ENCODE measurements at places on chromosomes 2 and 18.

DNA sequence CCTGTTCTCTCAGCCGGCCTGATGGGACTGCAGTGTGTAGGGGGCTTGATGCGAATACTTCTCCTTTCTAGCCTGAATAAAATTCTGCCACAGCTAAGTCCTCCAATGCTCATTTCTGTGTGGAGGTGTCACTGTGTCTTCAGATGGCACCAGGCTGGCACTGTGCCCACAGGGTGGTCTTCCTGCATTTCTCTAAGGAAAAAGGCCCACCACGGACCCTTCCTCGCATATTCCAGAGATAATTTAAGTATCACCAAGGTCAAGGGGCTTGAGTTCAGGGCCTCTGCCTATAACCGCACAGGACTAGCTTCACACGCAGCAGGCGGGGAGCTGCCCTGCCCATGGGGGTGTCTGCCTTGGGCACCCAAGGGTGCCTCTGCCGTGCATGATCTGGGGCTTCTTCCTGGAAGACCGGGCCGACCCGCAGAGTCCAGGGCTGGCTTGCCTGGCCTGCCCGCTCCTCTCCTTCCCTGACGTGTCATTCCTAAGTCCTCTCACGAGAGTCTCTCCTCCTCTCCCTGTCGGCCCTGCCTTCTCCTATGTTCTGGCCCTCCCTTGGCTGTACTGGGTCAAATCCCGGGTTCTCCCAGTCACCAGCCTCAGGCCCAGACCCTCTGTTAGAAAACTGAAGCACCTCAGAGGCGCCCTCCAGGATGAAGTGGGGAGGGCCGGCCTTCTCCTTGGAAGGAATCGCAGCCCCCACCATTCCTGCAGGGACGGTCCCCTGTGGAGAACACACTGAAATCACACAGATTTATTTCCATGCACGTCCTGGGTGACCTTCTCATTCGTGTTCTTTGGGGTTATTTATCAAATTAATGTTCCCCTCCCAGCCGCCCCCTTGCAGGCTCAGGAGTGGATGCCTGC is 48.9 kb upstream of the PXDN start:
- DNase-seq = peak; percentile 28

DNA sequence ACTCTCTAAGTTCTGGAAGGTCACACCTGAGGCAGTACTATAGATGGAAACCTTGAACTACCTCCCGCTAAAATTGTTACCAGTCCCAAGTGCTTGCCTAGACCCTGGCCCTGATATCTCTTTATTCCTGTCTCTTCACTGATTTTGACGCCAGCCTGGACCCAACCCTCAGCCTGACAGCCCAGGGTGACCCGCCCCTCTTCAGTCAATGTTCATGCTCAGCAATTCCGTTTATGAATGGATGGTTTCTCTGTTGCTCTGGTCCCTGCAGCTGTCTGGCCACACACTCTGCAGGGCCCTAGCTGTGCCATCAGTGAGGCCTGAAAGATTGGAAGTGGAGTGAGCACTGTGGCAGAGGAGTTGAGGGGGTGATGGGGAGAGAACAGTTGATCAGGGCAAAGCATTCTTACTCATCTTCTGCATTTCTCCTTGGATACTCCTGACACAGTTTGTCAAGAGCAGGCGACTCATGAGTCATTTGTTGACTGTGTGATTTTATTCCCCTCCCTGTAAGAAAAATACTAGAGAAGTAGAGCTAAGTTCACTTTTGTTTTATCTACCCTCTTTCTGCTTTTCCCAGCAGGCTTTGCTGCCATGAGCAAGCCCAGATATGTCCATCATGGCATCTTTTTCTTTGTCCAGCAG is 46.0 kb downstream of the NPAS2 start:
- DNase-seq = no peak

GRCh38 chr2:48749291-48750127 is 6.0 kb downstream of the LHCGR start:
- DNase-seq = no peak

DNA sequence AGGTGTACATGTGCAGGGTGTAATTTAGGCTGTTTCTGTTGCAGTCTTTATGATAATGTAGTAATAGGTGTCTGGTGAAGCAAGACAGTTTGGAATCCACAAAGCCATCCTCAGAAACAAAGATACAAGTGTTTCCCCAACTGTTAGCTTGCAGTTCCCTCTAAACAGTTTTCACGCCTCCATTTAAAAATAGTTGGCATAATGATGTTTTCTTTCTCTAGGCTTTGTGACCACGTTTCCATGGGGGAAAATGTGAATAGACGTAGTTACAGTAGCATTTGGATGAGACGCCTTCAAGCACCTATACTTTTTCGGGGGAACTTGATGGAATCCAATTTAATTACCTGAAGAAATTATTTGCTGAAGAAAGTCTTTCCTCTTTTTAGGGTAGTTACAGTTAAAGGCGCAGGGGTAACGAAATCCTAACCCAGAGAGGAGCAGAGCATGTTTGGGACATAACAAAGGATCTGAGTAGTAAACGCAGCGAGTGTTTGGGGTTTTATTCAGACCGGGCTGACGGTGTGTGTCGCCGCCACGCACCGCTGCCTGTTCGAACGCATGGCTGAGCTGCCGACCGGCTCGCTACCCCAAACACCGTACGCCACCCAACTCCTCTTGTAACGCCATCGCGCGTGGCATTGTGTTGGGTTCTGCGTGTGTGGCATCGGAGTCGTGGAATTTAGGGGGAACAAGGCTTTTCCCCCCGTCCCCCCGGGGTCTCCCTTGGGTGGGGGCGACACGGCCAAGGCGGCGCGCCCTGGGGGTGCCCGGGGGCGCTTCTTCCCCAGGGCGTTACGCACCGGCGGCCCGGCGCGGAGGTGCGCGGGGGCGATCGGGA is 681 bp upstream of the NRP2 start:
- no peak for DNase-seq

DNA sequence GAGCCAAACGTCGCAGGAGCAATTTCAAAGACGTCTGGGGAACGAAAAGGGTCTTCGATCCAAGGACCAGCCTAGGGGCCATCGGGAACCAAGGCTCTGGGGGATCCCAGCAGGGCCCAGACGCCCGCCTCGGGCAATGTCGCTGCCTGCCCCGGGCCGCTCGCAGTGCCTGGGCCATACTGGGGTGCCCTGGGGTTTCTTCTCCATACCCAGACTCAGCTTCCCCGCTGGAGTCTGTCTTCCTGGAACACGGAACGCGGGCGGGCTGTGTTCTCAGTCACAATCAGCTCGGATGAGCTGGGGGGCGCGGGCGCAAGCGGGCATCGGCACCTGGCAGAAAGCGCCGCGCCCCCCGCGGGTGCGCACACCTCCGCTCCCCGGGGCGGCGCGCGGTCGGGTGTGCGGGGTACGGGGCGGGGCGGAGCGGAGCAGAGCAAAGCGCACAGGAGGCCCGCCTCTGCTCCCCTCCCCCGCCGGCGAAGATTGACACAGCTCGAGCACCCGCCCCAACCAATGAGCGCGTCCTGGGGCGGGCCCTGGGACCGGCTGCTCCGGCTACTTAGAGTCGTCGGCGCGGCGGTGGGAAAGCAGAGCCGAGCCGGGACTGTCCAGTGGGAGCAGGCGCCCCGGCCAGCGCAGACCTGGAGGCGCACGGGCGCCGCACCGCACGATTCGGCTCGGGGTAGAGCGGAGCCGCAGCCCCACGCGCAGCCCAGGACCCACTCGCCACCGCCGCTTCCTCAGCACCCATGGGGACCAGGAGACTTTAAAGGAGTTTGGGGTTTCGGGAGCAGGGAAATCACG is at the start of gene LRATD1:
Gene LRATD1, plus strand, starts transcription at position 585 of the 804 bp plus-strand sequence. CDS start 1,263 bp downstream, outside the sequence.
- DNase-seq = no peak

GRCh38 chr2:133711806-133712205 is 143.5 kb upstream of the NCKAP5 start:
- no peak for DNase-seq

- DNase-seq = no peak
Measured at GRCh38 chr2:146818122-146818521, 1026.7 kb upstream of the ACVR2A start.

DNA sequence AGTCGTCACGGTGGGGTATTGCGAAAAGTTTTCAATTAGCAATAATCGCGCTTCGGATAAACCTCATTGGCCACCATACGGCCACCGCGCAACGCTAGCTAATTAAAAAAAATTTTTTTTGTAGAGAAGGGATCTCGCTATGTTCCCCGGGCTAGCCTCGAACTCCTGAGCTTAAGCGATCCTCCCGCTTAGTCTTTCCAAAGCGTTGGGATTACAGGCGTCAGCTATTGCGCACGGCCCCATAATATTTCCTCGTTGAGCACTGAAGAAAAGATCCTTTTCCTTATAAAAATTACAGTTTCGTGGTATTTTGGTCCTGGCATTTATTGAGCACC is 759 bp upstream of the ACTR1B start:
- no peak for DNase-seq

GRCh38 chr2:172196768-172197431 is 94.2 kb upstream of the DLX2 start:
- no peak for DNase-seq

DNA sequence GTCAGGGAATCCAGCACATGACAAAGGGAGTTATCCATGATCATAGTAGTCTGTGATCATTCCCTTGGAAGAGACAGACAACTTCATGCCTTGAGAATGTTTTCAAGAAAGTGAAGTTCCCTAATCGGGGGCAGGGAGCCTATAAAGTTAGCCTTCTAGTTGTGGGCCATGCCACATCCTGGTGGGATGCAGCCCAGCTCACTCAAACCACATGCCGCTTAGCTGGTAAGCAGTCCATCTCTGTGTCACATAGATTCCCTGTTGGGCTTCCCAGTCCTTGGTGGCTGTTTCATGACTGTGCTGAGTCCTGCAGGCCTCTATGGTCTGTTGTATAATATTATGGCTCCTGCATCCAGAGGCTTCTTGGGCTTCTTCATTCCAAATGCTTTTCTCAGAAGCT is 11.4 kb upstream of the ARHGAP25 start:
- DNase-seq = no peak

DNA sequence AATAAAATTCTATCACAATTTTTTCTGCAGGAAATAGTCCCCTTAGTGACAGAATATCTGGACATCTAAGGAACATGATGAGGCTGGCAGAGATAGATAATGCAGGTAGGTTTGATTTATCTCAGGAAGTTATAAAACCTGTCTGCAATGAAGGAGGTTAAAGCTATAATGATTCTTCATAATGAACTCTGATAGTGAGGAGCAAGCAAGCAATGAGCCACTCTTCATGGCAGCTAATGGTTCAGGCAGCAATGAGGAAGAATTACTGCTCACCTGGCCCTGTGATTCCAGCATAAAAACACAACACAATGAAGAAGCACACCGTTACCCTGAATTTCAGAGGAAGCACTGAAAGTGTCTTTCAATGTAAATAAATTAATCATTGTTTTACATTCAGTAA is 599.6 kb upstream of the PKDCC start:
- DNase-seq = no peak

DNA sequence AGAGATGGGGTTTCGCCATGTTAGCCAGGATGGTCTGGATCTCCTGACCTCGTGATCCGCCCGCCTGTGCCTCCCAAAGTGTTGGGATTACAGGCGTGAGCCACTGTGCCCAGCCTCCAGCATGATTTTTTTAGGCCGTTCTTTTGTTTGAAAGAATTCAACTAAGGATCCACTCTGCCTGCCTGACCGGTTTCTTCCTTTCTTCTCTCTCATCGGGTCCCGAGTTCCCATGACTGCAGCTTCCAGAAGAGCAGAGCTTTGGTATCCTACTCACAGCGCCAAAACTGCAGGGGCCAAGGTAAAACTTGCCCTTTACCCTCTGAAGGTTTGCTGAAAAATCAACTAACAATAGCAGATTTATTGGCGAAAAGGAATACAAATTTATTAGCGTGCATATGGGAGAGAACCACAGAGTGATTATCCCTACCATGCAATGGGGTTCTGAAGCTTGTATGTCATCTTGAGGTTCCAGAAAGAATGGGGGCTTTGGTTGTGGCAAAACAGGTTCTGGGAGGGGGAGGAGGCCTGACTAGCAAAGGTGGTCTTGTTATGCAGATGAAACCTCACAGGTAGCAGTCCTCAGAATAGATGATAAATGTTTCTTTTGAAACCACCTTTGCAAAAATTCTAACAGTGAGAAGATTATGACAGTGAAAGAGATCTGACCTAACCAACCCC is 87.0 kb upstream of the MSH6 start:
- no peak for DNase-seq

- no peak for DNase-seq
Measured at GRCh38 chr2:193518041-193518817, 1323.5 kb upstream of the TMEFF2 start.

DNA sequence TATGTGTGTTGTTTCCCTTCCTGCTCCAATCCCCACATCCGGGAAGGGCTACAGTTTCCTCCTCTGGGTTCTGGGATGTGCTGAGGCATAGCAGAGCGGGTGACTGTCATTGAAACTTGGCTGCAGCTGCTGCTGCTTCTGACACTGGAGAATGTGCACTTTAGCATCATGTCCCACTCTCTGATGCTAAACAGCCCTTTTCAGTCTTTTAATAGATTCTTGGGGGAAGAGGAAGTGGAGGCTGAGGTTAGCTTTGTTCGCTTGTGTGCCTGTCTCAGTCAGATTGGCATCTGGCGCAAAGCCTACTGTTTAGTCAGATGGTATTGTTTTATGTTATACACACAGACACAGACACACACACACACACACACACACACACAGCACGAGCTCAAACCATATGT is 136.5 kb upstream of the RND3 start:
- DNase-seq = no peak

DNA sequence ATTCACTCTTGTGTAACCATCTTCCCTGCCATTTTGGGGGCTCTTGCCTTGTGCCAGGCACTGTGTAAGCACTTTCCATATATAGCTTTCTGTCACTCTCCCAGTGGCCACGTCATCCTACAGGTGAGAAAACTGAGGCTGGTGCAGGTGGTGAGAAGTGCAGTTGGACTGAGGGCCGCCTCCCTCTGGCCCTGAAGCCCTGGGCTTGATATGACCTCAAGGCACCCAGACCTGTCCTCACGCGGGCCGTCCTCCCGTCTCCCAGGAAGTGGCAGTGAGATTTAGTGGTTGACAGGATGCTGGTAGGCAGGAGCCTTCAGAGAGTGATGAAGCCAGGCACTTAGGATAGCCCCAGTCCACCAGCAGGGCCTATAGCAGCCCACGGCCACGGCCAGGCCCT is 30.5 kb downstream of the MAL start:
- DNase-seq = peak; percentile 75

DNA sequence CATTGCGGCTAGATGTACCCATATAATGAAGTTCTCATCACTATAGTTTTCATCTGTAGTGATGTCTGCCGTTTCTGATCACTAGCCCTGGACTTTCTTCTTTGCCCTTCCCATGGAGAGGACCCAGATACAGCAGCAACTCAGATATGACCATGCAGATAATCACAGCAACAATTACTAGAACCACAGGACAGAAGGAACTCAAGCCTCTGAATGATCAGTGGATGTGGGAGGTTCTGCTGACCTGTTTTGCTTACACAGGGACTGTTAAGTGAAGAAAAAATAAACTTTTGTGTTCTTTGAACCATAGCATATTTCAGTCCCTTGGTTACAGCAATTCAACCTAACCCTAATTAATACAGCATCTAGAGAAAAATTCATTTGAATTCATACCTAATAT is 62.7 kb downstream of the ACVR1 start:
- DNase-seq = no peak

- DNase-seq = no peak
Measured at GRCh38 chr2:159177957-159178356, 108.5 kb downstream of the WDSUB1 start.

DNA sequence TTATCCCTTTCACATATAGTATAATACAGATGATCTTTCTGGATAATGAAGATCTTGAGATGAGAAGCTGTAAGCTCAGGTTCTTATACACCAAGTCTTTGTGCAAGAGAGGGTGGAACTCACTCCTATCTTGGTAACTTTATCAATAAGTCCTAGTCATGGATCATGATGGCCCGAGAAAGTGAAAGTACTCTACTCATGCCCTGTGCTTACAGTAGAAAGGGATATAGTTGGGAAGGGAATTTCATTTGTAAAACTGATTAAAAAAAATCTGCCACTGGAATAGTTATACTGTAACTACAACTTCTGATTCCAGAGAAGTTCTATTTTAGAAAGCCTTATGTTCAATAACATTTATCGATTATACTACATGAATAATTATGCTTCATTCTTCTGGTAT is 51.8 kb downstream of the MYO3B start:
- DNase-seq = no peak
